ENCODE measurements at places on chromosomes 7 and 10.

DNA sequence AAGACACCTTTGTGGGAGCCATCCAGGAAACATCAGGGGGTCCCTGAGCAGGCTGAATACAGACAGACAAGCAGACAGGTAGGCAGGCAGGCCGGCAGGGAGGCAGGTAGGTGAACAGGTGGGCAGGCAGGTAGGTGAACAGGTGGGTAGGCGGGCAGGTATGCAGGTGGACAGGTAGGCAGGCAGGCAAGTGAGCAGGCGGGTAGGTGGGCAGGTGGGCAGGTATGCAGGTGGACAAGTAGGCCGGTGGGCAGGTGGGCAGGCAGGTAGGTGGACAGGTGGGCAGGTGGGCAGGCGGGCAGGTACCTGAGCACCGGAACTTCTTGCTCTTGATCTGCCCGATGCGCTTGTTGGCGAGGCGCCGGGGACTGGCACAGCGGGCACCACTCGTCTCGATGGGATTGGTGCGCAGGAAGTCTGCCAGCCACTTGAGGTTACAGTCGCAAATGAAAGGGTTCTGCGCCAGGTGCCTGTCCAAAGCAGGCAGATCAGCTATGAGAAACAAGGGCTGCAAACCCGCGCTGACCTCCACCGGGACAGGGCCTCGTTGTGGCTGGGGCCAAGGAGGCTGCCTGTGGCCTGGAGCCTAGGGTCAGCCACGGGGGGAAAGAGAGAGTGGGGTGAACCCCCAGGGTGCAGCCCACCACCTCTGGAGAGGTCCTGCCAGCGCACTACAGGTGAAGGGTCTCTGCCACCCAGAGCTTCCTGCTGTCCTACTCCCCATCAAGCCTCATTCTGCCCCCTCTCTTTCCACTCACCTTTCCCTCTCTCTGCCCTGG is 136.9 kb downstream of the SLIT1 start:
- H3K27me3 ChIP-seq: peaks cover 15% of the 10 kb centered on the region
- H3K27ac ChIP-seq: no peak overlapping the region
- H3K4me3 ChIP-seq: no peak overlapping the region
- no peak for DNase-seq
- no peaks in the 10 kb centered on the region for H3K4me1 ChIP-seq
- H3K36me3 ChIP-seq: no peaks in the 10 kb centered on the region

DNA sequence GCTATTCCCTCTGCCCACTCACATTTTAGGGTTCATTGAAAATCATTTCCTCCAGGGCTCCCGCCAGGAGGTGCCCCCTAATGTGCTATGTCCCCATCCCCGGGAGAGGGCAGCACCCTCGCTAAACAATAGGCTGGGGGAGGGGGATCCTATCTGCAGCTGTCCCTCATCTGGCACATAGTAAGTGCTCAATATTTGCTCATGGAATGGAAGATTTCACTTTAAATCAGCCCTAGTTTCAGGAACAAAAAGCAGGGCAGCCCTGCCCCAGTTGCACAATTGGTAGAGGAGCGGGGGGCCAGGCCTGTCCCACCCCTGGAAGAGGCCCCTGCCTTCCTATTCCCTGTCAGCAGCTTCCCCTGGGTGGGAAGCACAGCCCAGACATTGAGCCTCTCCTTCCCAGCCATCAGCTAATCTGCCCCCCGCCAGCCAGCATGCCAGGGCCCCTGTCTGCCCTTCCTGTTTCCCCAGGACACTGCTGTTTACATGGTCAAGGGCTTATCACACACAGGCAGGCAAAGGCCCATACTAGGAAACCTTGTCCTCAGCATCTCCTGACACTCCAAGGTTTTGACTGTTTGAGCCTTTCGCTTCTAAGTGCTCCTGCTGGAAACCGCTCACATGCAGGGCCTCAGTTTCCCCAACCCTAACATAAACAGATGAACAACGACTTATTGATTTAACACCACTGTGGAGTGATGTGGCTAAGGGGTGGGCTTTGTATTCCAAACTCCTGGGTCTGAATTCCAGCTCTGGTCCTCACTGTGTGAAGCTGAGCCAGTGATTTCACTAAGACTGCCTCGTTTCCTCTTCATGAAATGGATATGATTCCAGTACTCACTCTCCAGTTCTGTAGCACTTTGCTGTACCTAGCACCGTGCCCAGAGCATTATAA is 130.7 kb upstream of the ZMIZ1 start:
- H3K4me1 ChIP-seq: no peaks in the 10 kb centered on the region
- no peak for DNase-seq
- H3K27ac ChIP-seq: no peak overlapping the region
- no peaks in the 10 kb centered on the region for H3K27me3 ChIP-seq

DNA sequence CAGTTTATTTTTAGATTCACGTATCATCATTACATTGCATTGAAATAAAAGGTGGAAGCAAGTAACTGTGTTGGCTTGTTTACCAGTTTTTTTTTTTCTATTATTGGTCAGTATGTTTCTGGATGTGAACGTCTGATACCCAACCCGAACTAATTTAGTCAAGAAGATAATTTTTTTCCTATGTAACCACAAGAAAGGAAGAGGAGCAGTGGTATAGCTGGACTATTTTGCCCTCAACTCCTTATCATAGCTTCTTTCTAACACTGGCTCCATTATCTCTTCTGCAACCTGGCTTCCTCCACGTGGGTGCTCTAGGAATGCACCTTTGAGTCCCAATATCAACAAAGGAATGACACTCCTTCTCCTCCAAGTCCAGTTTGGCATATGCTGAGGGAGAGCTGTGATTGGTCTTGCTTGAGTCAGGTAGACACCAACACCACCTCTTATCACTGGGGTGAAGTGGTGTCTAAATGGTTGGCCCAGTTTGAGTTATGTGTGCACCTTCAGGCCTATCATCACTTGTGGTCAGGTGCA is 29.4 kb downstream of the OR9A2 start:
- no peak overlapping the region for H3K4me3 ChIP-seq
- H3K4me1 ChIP-seq: no peaks in the 10 kb centered on the region
- H3K27ac ChIP-seq: no peak overlapping the region

- peak; percentile 66 for DNase-seq
- peaks cover 29% of the 10 kb centered on the region for H3K4me1 ChIP-seq
- no peaks in the 10 kb centered on the region for H3K36me3 ChIP-seq
- H3K27me3 ChIP-seq: no peaks in the 10 kb centered on the region
- peak overlapping the region; percentile 29 for H3K27ac ChIP-seq
Measured at GRCh38 chr10:30782537-30783461, 153.2 kb upstream of the LYZL2 start.

- DNase-seq: peak; percentile 91
- no peaks in the 10 kb centered on the region for H3K36me3 ChIP-seq
- H3K27ac ChIP-seq: peak overlapping the region; percentile 47
- no peak overlapping the region for H3K4me3 ChIP-seq
- H3K4me1 ChIP-seq: peaks cover 22% of the 10 kb centered on the region
Measured at GRCh38 chr10:72308320-72308987, 34.7 kb downstream of the DDIT4 start.

GRCh38 chr10:26665080-26666048 is 32.1 kb upstream of the PDSS1 start:
- no peaks in the 10 kb centered on the region for H3K4me1 ChIP-seq
- no peak overlapping the region for H3K27ac ChIP-seq
- DNase-seq: no peak
- no peaks in the 10 kb centered on the region for H3K36me3 ChIP-seq

DNA sequence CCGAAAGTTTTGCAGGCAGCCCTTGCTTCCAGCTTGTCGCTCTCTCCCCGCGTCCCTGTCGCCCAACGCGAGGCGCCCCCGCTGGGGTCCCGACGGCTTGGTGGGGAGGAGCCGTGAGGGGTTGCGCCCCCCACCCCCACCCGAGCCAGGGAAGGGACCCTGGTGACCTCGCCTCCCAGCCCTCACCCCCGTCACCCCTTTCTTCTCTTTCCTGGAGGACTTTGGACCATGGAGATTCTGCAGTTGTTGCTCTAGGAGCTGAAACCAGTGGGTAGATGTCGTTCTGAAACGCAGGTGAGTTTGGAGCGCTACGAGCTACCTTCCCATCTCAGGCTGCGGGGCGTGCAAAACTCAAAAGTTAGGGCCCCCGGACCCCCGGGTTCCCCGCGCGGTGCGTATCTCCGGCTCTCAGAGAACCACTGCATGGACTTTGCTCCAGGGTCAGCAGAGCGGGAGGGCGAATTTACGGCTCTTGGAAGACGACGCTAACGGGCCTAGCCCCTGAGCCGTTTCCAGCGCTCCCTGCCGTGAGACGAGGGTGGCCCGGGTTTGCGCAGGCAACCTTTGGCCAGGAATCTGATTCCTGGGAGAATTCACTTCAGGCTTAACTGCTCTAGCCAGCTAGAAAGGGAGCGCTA is 684 bp upstream of the ATXN7L1 start:
- peak overlapping the region; percentile 86 for H3K4me3 ChIP-seq
- no peaks in the 10 kb centered on the region for H3K36me3 ChIP-seq
- no peak overlapping the region for H3K27ac ChIP-seq
- peak; percentile 71 for DNase-seq
- no peaks in the 10 kb centered on the region for H3K27me3 ChIP-seq
- peaks cover 12% of the 10 kb centered on the region for H3K4me1 ChIP-seq

DNA sequence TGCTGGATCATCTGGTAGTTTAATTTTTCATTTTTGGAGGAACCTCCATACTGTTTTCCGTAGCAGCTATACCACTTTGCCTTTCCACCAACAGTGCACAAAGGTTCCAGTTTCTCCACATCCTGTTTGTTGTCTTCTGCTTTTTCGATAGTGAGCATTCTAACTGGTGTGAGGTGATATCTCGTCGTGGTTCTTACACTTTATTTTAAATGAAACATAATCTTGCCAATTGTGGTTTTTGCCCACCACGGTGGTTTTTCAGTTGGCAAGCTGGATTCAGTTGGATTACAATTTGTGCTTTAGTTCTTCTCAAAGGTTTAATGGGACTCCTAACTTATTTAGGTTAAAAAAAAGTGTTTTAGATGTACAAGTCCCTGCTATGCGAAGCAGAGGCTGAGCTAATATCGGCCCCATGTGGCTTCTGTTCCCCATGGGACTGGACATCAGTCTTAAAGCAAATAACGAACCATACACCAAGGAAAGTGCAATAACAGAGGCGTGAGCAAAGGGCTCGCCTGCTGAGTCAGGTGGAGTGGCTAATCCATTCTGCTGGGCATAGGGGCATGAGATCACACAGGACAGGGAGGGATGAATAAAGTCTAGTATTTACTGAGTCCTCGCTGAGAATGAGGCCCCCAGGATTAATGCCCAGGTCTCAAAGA is 153.6 kb downstream of the AOAH start:
- H3K36me3 ChIP-seq: no peaks in the 10 kb centered on the region
- no peak for DNase-seq
- H3K4me3 ChIP-seq: no peak overlapping the region
- H3K27ac ChIP-seq: no peak overlapping the region

- H3K27me3 ChIP-seq: 0 out of 2 replicates have a peak, but pooled peaks cover 6% of the 10 kb centered on the region
- H3K27ac ChIP-seq: no peak overlapping the region
- DNase-seq: no peak
- H3K4me1 ChIP-seq: peaks cover 4% of the 10 kb centered on the region
Measured at GRCh38 chr7:101390901-101391301, 28.2 kb downstream of the COL26A1 start.

DNA sequence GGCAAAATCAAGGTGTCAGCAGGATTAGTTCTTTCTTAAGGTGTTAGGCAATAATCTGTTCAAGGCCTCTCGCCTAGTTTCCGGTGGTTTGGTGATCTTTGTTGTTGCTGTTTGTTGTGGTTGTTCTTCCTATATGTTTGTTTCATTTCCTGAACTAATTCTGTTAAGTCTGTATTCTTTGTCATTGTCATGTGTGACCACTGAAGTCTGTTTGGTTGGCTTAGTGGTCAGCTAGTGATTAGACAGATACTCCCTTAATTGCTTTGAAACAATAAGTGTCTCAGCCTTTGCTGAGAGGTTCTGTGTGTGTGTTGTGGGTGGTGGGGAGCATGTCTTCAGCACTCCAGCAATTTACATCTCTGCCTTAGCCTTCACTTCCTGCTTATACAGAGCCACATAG is 46.0 kb downstream of the ABCC2 start:
- no peaks in the 10 kb centered on the region for H3K36me3 ChIP-seq
- H3K4me1 ChIP-seq: peaks cover 19% of the 10 kb centered on the region
- H3K27ac ChIP-seq: no peak overlapping the region
- DNase-seq: no peak

- no peak for DNase-seq
- no peak overlapping the region for H3K4me3 ChIP-seq
- H3K4me1 ChIP-seq: no peaks in the 10 kb centered on the region
- no peaks in the 10 kb centered on the region for H3K27me3 ChIP-seq
- H3K27ac ChIP-seq: no peak overlapping the region
Measured at GRCh38 chr7:50647286-50647980, 82.2 kb upstream of the DDC start.

- peaks cover 37% of the 10 kb centered on the region for H3K4me1 ChIP-seq
- H3K4me3 ChIP-seq: no peak overlapping the region
- no peak overlapping the region for H3K27ac ChIP-seq
Measured at GRCh38 chr7:43117861-43118260, 5.4 kb downstream of the HECW1 start.

DNA sequence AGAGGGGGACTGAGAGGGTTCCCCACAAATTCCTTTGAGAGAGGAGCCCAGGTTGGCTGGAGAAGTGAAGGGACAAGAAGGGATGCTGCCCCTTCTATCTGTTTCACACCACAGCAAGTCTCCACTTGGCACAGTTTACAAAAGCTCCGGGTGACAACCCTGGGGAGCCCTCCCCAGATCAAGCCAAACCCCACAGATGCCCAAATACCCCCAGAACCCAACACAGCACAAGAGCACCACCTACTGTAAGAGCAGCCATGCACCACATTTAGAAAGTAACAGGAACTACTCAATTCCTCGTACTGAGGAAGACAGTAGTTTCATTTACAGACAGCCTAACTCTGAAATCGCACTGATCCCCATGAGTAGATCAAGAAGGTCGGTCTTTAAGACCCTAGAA is 67.8 kb upstream of the ATP6V0A4 start:
- no peaks in the 10 kb centered on the region for H3K36me3 ChIP-seq
- no peak overlapping the region for H3K4me3 ChIP-seq
- DNase-seq: no peak
- H3K4me1 ChIP-seq: peaks cover 7% of the 10 kb centered on the region

GRCh38 chr7:26340476-26341018 is 48.9 kb downstream of the SNX10 start:
- no peaks in the 10 kb centered on the region for H3K4me1 ChIP-seq
- H3K4me3 ChIP-seq: no peak overlapping the region
- DNase-seq: no peak
- no peaks in the 10 kb centered on the region for H3K36me3 ChIP-seq
- H3K27ac ChIP-seq: no peak overlapping the region

DNA sequence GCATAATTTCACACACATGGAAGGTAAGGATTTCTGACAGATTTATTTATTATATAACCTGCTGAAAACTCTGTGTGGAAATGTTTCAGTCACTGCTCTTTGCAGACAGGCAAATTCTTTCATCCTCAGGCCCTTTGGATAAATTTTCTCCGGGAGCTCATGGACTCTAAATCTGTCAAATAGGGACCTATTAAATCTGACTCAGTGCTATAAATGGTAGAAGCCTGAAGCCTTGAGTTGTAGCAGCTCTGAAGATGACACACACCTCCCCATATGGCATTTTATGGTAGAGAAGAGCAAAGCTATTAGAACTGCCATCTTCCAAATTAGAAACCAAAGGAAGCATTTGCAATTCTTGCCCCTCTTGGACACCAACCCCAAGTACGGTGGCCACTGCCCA is 808.7 kb downstream of the XPNPEP1 start:
- H3K4me3 ChIP-seq: no peak overlapping the region
- peak; percentile 8 for DNase-seq
- H3K27ac ChIP-seq: no peak overlapping the region
- H3K4me1 ChIP-seq: no peaks in the 10 kb centered on the region
